ENCODE measurements at places on chromosomes 11 and 22.

DNA sequence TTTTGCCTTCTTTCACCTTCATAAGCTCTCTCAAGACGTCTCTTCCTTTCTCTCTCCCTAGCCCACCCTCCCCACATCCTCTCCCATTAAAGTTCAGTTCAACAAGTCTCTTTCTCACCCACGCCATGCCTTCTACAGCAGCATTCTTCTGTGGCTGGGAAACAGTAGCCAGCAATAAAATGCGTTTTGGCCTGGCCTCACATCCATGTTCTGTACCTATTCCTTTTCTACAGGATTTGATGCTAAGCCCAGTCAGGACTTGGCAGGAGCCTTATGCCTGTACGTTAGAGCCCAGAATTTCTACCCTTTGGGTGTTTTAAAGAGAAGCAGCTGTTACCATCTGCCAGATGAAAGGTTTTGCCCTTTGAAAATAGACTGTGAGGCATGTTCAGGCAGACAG lies 7.1 kb upstream of the CD44 start:
- DNase-seq, result no peak

GRCh38 chr11:124801014-124801413 lies 808 bp upstream of the MSANTD2 start:
- DNase-seq, result no peak

GRCh38 chr22:33884829-33885228 lies 35.4 kb downstream of the LARGE1 start:
- no peak for DNase-seq

DNA sequence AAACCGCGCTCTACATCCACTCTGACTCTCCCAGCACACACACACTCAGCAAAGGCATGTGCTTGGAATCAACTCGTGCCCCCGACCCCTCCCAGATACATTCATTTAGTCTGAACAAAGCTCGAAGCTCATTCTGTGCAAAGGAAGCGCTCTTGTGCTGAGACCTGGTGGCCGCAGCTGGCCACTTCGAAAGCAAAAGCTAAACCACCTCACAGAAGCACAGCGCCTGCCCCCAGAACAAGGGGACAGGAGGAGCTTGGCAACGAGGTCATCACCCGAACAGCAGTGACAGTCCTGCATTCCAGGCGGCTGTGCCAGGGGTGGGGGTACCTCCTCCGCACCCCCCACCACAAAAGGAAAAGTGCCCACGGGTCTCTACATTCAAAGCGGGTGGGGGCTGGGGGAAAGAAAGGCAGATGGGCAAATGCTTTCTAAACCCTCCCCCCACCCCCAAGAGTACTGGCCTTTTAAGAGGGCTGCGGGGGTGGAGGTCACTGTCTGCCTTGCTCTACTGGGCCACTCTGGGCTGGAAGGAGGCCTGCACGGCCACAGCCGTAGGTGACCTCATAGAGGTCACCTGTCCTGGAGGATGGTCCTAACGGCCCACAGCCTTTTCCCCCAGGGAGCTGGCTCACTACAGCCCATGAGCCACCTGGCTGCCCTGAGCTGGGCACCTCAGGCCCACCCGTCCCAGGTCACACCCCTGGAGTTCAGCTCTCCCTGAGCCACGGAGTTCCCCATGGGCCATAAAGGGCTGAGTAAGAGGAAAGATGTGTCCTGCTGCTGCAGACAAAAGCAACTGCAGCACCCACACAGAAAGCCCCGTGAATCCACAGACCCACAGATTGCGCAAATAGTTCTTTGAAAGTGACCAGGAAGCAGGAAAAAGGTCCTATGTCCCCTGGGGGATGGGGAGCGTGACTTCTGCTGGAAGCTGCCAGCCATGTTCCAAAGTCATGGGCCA lies 21.3 kb downstream of the CBX7 start:
- no peak for DNase-seq

DNA sequence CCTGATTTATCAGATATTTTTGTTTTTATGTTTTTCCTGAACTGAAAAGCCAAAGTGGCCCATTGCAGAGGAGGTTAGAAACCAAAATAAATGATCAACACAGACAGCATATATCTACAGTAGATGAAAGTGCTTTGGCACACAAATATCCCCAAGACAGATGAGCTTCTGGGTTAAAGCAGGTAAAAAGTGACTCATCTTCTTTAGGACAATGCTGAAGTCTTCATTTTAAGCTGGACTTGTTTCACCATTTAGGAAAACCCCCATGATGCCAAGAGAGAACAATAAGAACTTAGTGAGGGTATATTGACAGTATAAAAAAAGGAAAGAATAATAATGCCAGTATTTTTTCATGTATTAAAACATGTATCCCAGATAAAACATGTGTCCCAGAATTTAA lies 100.8 kb upstream of the OR9G4 start:
- DNase-seq, result no peak

DNA sequence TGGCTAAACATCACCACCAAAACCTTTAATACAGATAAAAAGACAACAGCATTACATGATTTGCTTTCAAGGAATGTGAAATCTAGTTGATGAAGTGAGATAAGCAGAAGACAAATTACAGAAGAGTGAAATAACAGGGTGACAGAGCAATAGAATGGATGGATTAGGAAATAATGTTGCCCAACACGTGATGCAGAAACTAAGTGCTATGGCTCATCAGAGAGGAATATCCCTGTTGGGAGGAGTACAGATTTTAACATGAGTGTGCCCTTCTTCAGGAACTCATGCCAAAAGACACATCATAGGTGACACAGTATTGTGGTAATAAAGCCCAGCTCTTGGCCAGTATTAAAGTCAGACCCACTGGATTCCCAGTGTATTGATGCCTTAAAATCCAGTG lies 176.6 kb upstream of the RAG2 start:
- no peak for DNase-seq

DNA sequence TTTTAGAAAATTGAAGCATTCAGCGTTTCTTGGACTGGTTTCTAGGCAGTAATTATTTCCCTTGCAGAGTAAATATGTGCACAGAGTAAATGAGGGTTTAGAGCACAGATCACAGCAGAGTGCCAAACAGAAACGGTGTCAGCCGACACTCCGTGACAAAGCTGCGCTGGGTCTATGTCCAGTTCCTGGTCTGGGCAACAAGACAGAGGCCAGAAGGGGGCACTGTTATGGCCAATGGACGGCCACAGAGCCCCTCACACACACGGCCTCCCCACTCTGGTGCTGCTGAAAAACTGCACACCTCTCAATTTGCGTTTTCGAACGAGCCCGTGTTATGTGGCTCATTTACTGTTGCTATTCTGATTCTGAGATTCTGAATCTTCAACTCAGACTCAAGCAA lies 180.7 kb downstream of the MPPED1 start:
- no peak for DNase-seq

DNA sequence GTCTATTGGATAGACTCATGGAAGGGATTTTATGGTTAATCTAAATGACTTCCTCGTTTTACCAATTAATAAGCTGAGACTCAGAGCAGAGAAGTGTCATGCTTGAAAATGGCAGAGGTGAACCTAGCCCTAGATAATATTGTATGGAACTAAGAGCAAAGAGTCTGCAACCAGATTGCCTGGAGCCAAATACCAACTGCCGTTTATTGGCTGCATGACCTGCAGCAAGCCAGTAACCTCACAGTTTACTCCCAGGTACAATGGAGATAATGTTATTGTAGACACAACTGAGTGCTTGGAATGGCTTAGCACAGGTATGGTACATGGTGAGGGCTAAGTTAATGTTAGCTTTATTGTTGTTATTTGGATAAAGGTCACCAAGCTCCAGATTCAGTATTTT lies 84.6 kb upstream of the FAT3 start:
- no peak for DNase-seq

- DNase-seq, result no peak
These were observed 3.1 kb downstream of the PRDX5 start for GRCh38 chr11:64321026-64321425.

DNA sequence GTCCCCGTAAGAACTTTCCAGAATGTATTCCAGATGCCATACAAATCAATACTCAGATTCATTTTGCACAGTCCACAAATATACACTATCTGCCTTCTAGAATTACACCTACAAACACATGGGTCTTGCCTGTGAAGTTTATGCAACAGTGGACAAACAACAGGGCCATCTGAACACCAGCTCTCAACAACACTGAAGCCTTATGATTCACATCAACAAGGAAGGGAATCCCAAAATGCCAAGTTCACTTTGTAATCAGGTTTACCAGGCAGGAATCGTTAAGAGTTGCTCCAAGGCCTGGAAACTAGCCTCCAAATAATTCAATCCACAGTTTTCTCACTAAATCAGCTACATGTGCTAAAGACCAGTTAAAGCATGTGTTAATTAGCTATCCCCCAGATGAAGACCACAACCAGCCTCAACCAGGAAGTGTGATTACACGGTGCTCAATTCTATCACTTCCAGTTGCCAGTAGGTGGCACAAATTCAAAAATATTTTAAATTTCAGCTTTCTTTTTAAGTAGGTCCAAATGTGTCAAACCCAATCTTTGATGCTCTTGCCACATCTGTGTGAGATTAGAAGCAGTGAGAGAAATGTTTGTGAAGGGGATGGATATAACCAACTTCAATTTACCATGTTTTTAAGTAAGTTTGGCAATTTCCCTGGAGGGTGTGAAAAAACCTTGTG lies 139.1 kb upstream of the BDNF start:
- DNase-seq, result no peak

GRCh38 chr11:75113030-75113429 lies 16.4 kb upstream of the OR2AT4 start:
- no peak for DNase-seq

- no peak for DNase-seq
These were observed 587.0 kb downstream of the DLG2 start for GRCh38 chr11:85040166-85040565.

GRCh38 chr11:73154178-73154577 lies 12.1 kb upstream of the FCHSD2 start:
- no peak for DNase-seq

DNA sequence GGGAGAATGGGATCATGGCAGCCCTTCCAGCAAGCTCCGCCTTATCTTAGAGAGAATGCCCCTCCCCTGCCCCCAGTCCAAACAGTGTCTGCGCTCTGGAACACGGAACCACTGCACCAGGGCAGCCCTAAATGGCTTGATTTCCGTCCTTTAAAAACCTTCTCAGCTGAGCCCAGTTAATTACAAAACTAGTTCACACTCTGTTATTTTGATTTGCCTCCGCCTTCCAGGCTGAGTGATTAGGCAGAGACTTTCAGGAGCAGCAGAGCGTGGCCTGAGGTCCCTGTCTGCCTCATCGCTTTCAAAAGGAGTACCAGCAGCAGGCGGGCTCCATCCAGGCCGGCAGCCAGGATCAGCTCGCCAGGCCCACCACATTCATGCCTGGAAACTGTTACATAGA lies 313.0 kb downstream of the BRD1 start:
- no peak for DNase-seq

All from stimulated activated CD8-positive, alpha-beta memory T cell treated with anti-CD3 and anti-CD28 coated beads, Interleukin-15, amount 100 ng/mL, for 24 hours (primary cell).